ENCODE measurements at places on chromosomes 2 and 18.

DNA sequence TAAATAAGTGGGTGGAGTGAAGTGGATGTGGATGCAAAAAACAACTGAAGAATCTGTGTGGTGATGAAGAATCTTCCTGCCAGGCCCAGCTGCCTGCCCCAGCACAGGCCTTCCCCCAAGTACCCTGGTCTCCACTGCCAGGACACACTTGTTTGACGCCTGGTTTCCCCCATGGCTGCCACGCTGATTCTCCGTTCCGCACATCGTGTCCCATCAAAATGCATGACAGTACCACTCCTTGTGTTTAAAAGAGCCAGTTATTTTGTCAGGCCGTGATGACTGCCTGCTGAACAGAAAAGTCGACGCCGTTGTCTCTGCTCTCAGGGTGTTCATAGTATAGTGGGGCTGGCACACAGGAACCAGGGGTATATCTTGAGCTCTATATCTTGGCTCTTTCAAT, 50.3 kb upstream of the KYNU start:
- no peak overlapping the region for H3K4me3 ChIP-seq
- no peaks in the 10 kb centered on the region for H3K36me3 ChIP-seq
- H3K4me1 ChIP-seq: peaks cover 7% of the 10 kb centered on the region
- H3K27ac ChIP-seq: no peak overlapping the region
- H3K27me3 ChIP-seq: no peaks in the 10 kb centered on the region

- DNase-seq: no peak
- H3K27ac ChIP-seq: no peak overlapping the region
- peaks cover 55% of the 10 kb centered on the region for H3K4me1 ChIP-seq
- H3K4me3 ChIP-seq: no peak overlapping the region
Measured at GRCh38 chr18:48993586-48993985, 42.8 kb upstream of the SMAD7 start.

- H3K4me3 ChIP-seq: no peak overlapping the region
- no peaks in the 10 kb centered on the region for H3K27me3 ChIP-seq
- no peaks in the 10 kb centered on the region for H3K36me3 ChIP-seq
- H3K4me1 ChIP-seq: no peaks in the 10 kb centered on the region
- H3K27ac ChIP-seq: no peak overlapping the region
Measured at GRCh38 chr18:79582978-79583377, 96.6 kb upstream of the CTDP1 start.

GRCh38 chr2:207352978-207353671, 176.6 kb upstream of the CREB1 start:
- no peak overlapping the region for H3K27ac ChIP-seq
- H3K4me3 ChIP-seq: no peak overlapping the region
- no peaks in the 10 kb centered on the region for H3K4me1 ChIP-seq
- no peaks in the 10 kb centered on the region for H3K36me3 ChIP-seq

GRCh38 chr2:64750001-64750816, 96.5 kb upstream of the SERTAD2 start:
- DNase-seq: peak; percentile 25
- H3K27me3 ChIP-seq: no peaks in the 10 kb centered on the region
- peak overlapping the region; percentile 96 for H3K27ac ChIP-seq
- peaks cover 28% of the 10 kb centered on the region for H3K36me3 ChIP-seq
- H3K4me3 ChIP-seq: peak overlapping the region; percentile 98

- no peaks in the 10 kb centered on the region for H3K36me3 ChIP-seq
- no peak overlapping the region for H3K4me3 ChIP-seq
- peaks cover 27% of the 10 kb centered on the region for H3K4me1 ChIP-seq
- DNase-seq: no peak
Measured at GRCh38 chr2:36711741-36712314, 15.3 kb downstream of the VIT start.

DNA sequence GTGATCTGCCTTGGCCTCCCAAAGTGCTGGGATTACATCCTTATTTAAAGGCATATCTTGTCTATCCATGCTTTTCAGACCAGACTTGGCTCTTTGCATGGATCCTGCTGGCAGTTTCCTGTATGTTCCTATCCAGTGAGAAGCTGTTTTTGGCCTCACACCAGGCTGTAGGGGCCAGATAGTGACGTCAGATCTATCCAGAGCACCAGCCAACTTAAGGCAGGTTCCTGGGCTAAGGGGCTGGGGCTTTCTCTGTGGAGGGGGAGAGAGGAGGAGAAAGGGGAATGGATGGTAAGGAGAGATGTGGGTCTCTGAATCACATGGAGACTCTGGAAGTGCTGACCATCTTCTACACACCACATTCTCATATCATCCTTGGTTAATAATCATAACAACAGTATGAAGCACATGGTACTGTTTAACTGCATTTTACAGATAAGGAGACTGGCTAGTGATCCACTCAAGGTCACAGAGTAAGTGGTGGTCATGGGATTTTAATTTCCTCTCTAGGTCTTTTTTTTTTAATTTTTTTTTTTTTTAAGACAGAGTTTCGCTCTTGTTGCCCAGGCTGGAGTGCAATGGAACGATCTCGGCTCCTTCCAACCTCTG, 2.0 kb upstream of the FAM117B start:
- H3K4me1 ChIP-seq: peaks cover 17% of the 10 kb centered on the region
- H3K36me3 ChIP-seq: peaks cover 29% of the 10 kb centered on the region
- DNase-seq: no peak
- H3K27ac ChIP-seq: no peak overlapping the region
- H3K27me3 ChIP-seq: no peaks in the 10 kb centered on the region

- peak; percentile 40 for DNase-seq
- H3K27me3 ChIP-seq: no peaks in the 10 kb centered on the region
- H3K4me1 ChIP-seq: no peaks in the 10 kb centered on the region
- no peak overlapping the region for H3K27ac ChIP-seq
Measured at GRCh38 chr2:190512539-190513095, 21.9 kb downstream of the NEMP2 start.

- DNase-seq: no peak
- no peak overlapping the region for H3K27ac ChIP-seq
- H3K4me3 ChIP-seq: no peak overlapping the region
Measured at GRCh38 chr18:46891742-46892214, 25.5 kb downstream of the PIAS2 start.

- DNase-seq: no peak
- H3K27ac ChIP-seq: peak overlapping the region; percentile 52
- peaks cover 24% of the 10 kb centered on the region for H3K4me1 ChIP-seq
- peak overlapping the region; percentile 85 for H3K4me3 ChIP-seq
Measured at GRCh38 chr18:67517444-67517765, 885 bp upstream of the DSEL start.

DNA sequence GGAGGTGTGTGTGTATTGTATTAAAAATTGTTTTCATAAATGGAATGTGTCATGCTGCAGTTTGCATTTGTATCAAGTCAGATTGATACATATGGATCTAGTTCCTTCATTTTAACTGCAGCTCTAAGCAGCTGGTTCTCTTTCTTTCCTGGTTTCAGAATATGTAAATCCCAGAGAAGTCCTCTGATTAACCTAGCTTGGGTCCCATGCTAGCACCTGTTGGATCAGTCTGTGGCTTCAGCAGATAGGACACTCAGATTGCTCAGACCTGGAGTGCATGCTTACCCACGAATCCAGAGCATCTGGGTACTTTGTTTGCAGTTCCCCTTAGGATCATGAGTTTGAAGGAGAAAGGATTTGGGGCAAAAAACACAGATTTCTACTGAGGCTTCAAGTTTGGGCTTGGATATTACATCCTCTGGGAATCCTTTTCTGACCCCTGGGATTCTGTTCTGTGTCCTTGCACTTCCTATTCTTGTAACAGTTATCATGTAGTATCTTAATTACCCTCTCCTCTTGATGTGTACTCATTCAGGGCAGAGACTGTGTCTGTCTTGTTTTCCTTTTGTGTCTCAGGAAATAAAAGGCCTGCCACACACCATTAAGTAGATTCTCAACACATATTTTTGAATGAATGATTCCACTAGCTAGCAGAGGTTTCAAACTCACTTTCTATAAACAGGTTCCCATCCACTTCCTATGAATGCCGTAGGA, 142.1 kb downstream of the PHLPP1 start:
- no peaks in the 10 kb centered on the region for H3K27me3 ChIP-seq
- H3K4me1 ChIP-seq: peaks cover 6% of the 10 kb centered on the region
- H3K27ac ChIP-seq: no peak overlapping the region
- no peak overlapping the region for H3K4me3 ChIP-seq

- H3K36me3 ChIP-seq: no peaks in the 10 kb centered on the region
- no peak overlapping the region for H3K4me3 ChIP-seq
- H3K27ac ChIP-seq: no peak overlapping the region
- H3K4me1 ChIP-seq: no peaks in the 10 kb centered on the region
- H3K27me3 ChIP-seq: no peaks in the 10 kb centered on the region
- DNase-seq: no peak
Measured at GRCh38 chr2:40325116-40325515, 126.8 kb downstream of the SLC8A1 start.

DNA sequence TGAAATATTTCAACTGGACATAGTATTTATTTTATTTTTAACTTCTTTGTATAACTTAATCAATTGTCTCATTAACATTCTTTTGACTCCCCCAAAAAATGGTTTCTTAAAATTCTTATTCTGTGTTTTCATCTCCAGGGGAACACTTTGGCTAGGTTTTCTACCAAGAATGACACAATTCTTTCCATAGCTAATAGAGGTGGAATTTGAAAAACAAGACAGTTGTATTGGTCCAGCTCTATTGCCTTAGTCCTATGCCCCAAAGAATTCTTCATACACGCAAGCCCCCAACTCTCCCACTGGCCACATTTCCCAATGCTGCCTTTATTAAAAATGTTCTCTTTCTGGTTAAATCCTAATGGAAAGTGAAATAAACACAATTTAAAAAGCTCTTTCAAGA, 104.7 kb upstream of the PKDCC start:
- no peak overlapping the region for H3K27ac ChIP-seq
- no peak overlapping the region for H3K4me3 ChIP-seq
- H3K4me1 ChIP-seq: peaks cover 20% of the 10 kb centered on the region

GRCh38 chr18:76496194-76496890, 1.3 kb upstream of the ZNF516 start:
- H3K36me3 ChIP-seq: peaks cover 50% of the 10 kb centered on the region
- DNase-seq: peak; percentile 49
- no peaks in the 10 kb centered on the region for H3K27me3 ChIP-seq
- peak overlapping the region; percentile 61 for H3K27ac ChIP-seq
- peaks cover 9% of the 10 kb centered on the region for H3K4me1 ChIP-seq

Data from Calu3 (cell line).